ENCODE measurements at places on chromosomes 6 and 20.

- no peak for DNase-seq
Observed at GRCh38 chr6:760982-761955, 68.3 kb upstream of the EXOC2 start.

GRCh38 chr20:52427960-52428359 is 236.4 kb upstream of the ZFP64 start:
- no peak for DNase-seq

DNA sequence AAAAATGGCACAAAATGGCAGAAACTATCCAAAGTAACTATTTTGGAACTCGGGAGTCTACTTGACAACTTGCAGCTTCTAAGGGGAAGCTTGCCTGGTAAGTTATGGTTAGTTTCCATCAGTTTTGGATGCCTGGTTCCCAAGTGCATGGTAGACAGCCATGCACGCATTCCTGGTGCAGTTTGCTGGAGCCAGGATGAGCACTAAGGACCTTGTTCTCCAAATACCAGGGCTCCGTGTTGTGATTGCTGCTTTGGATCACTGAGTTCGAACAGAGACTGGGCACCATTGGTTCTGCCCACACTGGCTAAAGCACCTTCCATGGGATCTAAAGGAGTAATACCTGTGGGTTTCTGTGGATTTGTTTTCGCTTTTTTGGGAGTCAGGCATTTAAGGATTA is 103.7 kb downstream of the FAM120B start:
- DNase-seq, result no peak

DNA sequence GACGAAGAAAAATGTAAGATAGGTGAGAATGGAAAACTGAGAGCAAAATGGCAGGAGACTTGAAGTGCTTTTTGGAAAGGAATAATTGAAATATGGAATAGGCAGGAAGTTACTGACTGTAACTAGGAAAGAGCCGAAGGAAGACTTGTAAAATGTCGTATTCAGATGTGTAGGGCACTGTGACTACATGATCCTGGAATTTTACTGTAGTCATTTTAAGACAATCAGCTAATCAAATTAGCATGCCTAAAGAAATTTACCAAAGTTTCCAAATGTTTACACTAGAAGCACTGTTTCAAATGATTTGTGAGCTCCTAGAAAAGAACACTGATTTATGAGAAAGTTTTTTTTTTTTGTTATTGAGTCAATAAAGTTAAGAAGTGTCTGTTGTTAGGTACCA is 21.2 kb upstream of the ADIG start:
- no peak for DNase-seq

- DNase-seq, result no peak
Observed at GRCh38 chr20:37257988-37258387, 3.6 kb downstream of the GHRH start.

DNA sequence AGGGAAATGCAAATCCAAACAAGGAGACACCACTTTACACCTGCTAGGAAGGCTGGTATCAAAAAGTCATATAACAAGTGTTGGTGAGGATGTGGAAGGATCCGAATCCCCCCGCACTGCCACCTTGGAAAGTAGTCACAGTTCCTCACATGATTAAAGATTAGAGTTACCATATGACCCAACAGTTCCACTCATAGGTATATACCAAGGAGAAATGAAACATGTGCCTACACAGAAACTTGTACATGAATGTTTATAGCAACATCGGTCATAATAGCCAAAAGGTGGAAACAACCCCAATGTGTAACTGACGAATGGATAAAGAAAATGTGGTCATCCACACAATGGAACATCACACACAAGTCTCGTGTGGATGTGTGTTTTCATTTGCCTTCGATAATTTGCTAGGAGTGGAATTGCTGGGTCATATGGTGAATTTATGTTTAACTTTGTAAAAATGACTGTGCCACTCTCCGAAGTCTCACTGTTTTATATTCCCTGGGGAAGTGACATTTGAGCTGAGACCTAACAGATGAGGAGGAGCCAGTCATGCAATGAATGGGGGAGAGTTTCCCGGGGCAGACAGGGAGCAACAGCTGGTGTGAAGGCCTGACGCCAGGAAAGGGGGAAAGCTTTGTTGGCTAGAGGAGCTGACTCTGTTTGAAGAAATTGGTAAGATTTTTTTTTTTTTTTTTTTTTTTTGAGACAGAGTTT is 125.9 kb upstream of the MLN start:
- DNase-seq, result no peak

- no peak for DNase-seq
Observed at GRCh38 chr6:168939041-168939440, 314.6 kb downstream of the THBS2 start.

GRCh38 chr20:34506480-34506879 is 9.7 kb upstream of the DYNLRB1 start:
- no peak for DNase-seq

GRCh38 chr20:37392441-37393195 is 46.7 kb downstream of the SRC start:
- DNase-seq, result no peak

DNA sequence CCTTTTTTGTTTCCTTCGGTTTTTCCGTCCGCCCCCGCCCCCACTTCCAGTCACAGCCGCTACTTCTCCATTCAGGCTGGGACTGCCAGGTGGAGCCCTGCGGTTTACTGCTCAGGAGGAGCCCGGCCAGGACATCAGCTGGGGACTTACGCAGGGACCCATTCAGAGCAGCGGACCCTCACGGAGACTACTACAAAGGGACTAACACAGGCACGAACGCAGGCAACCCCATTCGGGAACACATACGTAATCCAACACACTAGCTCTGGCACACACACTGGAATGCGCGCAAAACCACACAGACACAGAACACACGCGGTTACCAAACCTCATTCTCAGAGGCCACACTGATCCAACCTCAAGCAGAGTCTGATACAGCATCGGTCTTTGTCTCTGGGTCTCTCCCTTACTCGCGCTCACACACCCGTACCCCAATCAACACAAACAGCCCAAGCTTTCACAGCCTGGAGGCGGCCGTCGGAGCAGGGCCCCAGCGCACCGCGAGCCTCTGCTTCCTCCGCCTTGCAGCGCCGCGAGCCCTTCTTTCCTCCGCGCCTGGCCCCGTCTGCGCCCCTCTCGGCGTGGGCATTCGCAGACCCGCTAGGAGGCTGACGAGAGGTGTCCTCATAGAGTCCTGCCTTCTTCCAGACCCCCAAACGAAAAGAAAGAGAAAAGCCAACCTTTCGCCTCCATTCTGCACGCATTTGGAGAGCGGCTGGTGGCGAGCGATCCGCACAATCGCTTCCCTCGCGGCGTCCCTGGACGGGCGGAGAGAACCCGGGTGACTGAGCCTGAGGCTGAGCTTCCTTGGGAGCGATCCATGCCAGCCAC is 1.1 kb upstream of the SLC32A1 start:
- no peak for DNase-seq

DNA sequence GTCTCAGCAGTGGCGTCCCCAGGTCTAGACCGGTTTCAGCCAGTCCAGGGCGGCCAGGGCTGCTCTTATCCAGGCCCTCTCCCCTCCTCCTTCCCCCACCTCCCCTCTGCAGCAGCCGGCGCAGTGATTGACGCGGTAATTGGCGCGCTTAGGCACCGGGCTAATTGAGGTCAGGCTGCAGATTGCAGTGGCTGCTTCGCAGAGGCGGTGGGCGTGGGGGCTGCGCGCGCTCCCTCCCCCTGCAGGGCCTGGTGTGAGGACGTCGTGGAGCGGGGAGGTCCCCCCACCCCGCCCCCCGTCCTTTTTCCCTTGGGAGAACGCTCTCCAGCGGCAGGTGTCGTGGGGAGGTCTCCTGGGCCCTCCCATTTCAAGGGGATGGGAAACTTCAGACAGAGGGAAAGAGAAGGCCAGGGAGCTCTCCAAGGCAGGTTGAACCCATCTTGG is 70.4 kb upstream of the BLCAP start:
- no peak for DNase-seq

- no peak for DNase-seq
Observed at GRCh38 chr6:71404145-71404966, 115.7 kb downstream of the OGFRL1 start.

DNA sequence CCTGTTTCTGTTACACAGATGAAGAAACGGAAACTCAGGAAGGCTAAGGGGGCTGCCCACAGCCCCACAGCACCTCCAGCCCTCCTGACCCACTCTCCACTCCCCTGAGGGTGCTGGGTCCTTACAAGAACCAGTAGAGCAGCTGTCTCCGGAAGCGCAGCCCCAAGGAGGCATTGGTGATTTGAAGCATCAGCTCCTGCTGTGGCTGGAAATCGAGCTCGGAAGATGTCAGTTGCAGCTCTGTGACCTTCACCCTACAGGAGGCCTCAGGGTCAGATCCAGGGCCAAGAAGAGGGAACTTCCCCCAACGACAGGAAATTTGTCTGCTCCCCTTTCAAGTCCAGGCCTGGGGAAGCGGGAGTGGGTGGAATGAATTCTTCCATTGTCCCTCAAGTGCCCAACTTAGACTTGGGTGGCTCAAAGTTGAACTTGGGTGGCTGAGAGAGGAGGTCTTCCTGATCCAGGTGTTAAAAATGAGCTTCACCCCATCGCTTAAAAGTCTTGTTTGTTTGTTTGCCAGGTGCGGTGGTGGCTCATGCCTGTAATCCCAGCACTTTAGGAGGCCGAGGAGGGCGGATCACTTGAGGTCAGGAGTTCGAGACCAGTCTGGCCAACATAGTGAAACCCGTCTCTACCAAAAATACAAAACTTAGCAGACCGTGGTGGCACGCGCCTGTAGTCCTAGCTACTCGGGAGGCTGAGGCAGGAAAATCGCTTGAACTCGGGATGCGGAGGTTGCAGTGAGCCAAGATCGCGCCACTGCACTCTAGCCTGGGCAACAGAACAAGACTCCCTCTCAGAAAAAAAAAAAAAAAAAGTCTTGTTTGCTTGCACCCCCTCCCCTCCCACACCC is 1.9 kb downstream of the PLTP start:
- no peak for DNase-seq

DNA sequence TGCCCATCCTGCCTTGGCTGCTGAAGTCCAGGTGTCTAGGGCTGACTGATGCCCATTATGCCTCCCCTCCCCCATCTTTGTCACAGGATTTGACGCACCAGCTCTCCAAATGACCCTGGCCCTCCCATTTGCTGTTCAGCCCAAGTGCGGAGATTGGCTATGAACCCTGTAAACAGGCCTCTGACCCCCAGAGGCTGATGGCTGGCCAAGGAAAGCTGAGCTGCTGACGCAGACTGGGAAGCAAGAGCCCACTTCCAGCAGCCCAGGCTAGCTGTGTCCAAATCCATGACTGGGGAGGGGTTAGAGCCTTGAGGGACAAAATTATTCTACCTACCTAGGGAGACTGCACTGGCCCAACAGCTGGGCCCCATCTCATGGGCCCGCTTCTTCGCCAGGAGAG is 797 bp upstream of the GNRH2 start:
- DNase-seq, result no peak

- DNase-seq, result no peak
Observed at GRCh38 chr6:514396-514978, 122.9 kb downstream of the IRF4 start.

GRCh38 chr6:159169193-159169555 is at the start of gene FNDC1:
TSS of gene FNDC1 (plus strand) at chr6:159169400. CDS start at chr6:159169597, 197 bp downstream.
- DNase-seq, result no peak

GRCh38 chr20:2907519-2907918 is 34.2 kb downstream of the PTPRA start:
- DNase-seq, result no peak

- DNase-seq, result no peak
Observed at GRCh38 chr20:45032276-45032675, 66.0 kb downstream of the STK4 start.

GRCh38 chr6:168979254-168979653 is 274.4 kb downstream of the THBS2 start:
- DNase-seq, result no peak

DNA sequence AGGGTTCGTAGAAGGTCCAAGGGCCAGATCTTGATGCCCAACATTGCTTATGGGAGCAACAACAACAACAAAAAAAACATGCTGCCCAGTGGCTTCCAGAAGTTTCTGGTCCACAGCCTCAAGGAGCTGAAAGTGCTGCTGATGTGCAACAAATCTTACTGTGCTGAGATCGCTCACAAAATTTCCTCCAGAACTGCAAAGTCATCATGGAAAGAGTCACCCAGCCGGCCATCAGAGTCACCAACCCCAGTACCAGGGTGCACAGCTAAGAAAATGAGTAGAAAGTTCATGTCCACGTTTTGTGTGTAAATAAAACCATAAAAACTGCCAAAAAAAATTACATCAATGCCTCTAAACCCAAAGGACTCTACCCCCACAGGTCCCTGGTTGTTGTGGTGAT is 3.8 kb downstream of the HLA-DPB1 start:
- no peak for DNase-seq

DNA sequence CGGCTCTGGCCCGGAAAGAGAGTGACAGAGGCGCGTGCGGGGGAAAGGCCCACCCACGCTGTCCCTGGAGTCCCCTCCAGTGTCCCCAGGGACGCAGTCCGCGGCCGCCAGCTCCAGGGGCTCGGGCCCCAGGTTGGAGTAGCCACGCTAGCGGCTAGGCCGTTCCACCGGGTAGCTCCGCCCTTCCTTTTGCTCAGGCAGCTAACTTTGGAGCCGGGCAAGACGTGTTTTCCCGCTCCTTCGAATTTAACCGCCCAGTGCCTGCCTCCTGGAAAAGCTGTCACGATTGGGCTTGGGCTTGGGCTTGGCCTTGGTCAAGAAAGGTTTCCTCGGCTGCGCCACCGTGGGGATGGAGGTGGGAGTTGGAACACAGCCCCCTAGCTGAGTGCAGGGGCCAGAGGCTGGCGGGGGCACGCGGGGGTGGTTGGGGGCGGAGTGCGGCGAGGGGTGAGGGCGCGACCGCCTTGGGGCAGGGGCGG is 4.7 kb downstream of the LINC00237 start:
- DNase-seq, result no peak

DNA sequence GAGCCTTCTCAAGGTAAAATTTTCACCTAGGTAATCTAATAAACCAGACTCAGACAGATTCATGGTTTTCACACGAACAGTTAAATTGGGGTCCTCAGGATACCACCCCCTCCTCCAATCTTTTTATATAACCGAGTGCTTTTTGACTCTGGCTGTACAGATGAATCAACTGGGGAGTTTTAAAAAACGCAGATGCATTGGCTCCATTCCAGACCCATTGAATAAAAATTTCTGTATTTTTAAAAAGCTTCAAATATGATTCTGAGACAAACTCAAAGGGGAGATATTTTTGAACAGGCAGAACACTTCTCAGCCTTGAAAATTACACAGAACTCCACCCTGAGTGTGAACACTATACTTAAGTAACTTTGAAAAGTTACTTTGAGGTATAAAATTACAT is 7.2 kb downstream of the UTRN start:
- DNase-seq, result no peak

DNA sequence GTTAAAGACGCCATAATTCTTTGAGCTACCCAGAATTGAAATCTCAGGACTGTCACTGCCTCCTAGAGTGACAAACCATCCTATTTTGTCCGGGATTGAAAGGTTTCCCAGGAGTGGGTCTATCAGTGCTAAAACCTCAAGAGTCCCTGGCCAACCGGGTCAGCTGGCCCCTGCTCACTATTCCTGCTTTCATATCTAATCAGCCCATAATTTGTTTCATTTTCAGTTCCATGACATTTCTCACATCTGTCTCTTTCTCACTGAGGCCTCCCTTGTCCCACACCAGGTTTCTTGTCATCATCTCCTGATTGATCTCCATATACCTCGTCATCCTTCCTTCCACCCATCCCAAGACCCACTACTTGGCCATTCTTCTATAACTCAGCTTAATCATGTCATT is 98.2 kb downstream of the SLC35B3 start:
- no peak for DNase-seq

GRCh38 chr6:36187446-36187845 is 9.1 kb upstream of the BRPF3 start:
- DNase-seq, result no peak

Data from anterior cingulate cortex (tissue), 58 donors.